ENCODE measurements at places on chromosomes 2 and 18.

DNA sequence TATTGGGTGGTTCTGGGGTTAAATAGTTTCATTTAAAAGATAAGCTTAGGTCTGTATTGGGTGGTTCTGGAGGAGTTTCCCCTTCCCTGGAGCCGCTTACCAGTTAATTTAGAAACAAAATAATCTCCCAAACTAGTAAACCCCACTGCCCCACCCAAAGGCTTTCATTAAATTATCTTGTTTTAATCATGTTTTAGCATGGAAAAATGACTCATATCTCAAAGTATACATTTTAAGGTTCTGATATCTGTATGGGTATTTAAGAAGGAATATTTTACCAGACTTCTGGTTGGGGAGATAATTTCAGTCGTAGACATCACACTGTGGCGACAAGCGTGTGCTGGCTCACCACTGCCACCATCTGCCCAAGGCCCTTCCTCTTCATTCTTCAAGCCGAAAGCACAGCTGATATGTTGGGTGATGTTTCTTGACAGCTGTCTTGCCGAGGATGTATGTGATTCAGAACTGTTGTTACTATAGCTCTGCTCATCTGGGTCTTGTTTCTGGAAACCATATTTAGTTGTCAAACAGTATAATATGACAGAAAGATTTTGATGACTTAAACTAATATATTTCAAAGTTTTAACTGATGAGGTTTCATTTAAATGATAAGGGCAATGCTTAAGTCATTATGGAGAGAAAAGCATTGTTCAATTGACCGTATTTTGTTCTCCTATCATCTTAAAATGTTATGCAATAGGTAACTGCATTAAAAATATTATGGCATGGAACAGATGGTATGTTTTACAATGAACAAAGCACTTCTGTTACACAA, 5.1 kb downstream of the FIGLA start:
- peak; percentile 26 for DNase-seq

GRCh38 chr2:197052356-197052755, 125.8 kb upstream of the PGAP1 start:
- no peak for DNase-seq

GRCh38 chr2:199463708-199464605, 6.2 kb upstream of the SATB2 start:
- DNase-seq: no peak

GRCh38 chr2:194686569-194686968, 970.5 kb upstream of the SLC39A10 start:
- no peak for DNase-seq

GRCh38 chr2:20456636-20457426, 10.0 kb downstream of the RHOB start:
- DNase-seq: no peak

GRCh38 chr18:41530970-41531369, 424.1 kb upstream of the PIK3C3 start:
- no peak for DNase-seq

DNA sequence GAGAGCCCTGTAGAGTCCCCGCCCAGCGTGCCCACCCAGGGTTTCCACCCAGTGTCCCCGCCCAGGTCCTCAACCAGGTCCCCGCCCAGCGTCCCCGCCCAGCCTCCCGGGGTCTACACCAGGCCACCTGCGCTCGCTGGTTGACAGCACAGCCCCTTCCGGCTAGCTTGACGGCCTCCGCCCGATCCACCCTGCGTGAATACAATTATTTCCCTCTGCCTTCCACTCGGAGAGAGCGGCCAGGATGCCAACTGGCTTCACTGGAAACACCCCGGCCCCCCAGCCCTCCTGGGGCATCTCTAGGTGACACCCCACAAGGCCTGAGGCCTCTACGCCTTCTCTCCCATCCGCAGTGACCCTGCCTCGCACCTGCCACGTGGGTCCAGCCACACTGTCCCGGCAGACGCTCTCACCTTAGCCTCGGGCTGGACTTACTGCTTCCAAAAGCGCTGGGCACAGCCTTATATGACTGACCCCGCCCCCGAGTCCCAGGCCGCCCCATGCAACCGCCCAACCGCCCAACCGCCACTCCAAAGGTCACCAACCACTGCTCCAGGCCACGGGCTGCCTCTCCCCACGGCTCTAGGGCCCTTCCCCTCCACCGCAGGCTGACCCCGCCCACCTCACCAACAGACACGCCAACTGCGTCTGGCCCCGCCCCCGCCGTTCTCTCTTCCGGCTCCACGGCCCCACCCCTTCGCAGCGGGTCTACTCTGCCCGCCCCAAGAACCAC, 188.1 kb downstream of the LAMA1 start:
- DNase-seq: no peak

DNA sequence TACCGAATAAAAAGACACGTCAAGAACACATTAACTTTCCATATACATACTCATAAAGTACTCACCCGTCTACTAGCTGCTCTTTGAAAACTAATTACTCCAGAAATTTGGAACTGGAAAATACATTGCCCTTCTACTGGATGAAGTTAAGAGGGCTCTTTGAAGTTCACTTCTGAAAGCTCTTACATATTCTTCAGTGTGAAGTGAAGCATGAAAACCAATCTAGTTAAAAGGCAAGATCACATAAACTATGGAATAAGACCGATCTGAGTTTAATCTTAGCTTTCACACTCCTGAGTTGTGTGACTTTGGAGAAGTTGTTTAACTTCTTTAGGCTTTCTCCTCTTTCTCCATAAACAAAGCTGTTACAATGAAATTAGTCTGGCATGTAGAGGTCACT, 38.5 kb downstream of the REV1 start:
- DNase-seq: no peak

DNA sequence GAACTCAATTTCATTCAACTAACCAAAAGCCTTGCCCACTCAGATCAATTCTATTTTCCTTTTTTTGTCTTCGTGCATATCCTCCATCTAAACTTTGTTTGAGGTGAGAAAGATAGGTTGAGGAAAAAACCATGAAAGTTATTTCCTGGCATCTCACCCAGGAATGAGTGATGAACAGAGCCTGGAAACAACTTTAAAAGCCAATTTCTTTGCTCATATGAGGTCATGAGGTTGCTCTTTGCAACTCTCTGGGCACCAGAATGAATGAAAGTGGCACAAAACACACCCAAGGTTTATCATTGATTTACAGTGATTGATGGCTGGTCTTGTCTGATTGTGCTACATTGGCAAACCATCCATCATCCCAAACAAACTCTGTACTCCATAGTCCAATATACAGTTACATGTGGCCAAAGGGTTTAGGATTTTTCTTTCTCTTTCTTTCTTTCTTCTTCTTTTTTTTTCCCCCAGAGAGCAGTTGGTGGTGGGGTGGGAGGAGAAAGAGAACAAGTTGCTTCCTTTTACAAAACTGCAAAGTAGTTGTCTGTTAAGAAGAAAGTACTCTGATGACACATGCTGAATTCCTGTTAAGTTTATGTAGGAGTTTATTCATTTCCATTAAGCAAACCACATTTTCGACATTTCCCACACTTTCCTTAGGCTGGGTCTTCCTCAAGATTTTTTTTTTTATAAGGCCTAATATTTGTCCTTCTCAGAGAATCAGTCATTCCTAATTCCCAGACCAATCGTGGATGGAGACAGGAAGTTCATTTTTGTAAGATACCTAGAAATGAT, 575.9 kb upstream of the ZEB2 start:
- DNase-seq: no peak

GRCh38 chr18:58552896-58553295, 76.0 kb downstream of the ALPK2 start:
- DNase-seq: no peak

GRCh38 chr2:100984892-100985307, 17.2 kb upstream of the RPL31 start:
- peak; percentile 75 for DNase-seq

GRCh38 chr2:68743531-68743930, 8.9 kb downstream of the ARHGAP25 start:
- no peak for DNase-seq

GRCh38 chr2:10355471-10356438, 53.1 kb downstream of the HPCAL1 start:
- no peak for DNase-seq

DNA sequence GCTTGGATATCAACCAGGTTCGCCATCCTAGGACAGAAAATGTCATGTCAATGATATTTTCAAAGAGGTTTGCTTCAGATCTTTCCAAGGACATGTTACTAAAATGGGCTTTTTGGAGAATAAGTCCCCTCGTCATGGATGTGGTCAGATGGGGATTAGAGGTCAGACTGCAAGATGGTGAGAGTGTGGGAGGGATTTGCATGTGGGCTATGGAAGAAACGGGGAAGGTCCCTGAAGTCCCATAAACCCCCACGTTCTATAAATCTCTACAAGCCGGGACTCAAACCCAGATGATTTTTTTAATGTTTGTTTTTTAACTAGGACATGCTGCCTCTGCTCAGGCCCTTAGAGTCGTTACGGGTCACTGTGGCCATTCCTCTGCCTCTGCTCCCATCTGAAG, 37.7 kb upstream of the IGFBP5 start:
- no peak for DNase-seq

DNA sequence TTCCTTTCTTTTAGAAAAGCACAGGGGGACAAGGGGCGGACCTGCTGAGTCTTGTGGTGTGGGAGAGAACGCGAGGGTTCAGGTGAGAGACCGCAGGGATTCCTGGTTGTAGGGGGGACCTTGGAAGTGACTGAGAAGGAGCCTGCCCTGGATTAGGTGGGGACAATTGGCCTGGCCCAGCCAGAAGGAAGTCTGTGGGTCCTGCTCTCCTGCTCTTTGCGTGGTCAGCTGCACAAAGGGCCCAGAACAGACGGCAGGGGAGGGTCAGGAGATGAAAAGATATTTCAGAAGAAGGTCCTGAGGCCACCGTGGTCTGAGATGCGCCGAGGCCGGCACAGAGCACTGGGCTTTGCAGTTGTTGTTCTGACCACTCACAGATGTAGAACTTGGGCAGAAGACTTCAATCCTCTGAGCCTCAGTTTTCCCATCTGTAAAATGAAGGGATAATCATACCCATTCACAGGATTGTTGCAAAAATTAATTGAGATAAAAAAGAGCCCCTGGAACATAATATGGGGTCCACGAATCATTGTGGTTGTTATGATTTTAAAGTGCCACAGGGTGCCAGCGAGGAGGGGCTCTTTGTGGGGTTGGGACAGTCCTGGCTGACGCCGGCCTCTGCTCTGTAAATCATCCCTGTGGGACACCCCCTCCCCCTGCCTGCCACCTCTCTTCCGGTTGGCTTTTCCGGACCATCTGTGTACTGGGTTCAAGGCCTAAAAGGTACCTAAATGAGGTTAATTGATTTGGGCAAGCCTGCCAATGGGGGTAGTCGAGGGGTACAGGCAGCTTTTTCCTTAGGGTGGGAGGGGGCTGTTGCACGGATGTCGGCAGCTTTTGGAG, 1.8 kb downstream of the LPIN1 start:
- DNase-seq: no peak

DNA sequence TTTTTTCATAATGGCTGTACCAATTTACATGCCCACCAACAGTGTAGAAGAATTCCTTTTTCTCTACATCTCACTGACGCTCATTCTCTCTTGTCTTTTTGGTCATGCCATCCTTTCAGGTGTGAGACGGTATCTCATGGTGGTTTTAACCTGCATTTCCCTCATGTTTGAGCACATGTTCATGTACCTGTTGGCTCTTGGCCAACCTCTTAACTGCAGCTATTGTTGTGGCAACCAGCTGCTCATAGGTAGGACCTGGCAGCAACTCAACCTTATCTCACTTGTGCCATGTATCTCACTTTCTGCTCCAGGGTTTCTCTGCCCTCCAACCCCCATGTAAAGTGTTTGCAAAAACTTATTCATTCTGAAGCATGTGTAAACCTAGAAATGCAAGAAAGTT, 167.5 kb downstream of the UPP2 start:
- DNase-seq: no peak

DNA sequence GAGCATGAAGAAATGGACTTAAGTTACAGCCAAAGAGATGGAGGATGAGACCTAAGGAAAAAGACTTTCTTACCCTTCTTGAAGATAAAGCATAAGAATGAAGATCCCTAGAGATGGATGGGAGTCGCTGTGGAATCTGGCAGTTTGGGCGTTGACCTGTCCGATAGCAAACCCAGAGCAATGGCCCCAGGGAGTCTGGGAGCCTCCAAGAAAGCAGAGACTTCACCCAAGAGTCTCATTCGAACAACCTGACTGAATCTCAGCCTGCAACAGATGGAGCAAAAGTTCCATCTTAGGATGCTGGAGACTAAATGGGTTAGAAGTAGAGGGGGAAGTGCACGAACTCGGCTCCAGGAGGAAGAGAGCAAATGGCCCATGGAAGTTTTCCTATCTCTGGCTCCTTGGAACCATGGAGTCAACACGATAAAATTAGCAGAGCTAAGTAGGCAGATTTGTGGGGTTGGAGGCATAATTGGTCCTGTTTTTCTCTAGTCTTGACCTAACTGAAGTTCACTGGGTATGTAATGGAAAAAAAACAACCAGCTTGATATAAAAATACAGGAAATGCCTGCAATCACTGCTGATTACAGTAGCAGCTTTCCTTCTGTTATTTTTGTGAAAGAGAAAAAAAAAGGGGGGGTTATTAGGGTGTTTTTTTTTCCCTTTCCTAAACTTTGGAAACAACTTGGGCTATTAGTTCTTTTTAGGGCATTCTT, 178.4 kb upstream of the EPAS1 start:
- DNase-seq: no peak

- DNase-seq: no peak
These were observed 41.6 kb upstream of the GORASP2 start for GRCh38 chr2:170887496-170887895.

DNA sequence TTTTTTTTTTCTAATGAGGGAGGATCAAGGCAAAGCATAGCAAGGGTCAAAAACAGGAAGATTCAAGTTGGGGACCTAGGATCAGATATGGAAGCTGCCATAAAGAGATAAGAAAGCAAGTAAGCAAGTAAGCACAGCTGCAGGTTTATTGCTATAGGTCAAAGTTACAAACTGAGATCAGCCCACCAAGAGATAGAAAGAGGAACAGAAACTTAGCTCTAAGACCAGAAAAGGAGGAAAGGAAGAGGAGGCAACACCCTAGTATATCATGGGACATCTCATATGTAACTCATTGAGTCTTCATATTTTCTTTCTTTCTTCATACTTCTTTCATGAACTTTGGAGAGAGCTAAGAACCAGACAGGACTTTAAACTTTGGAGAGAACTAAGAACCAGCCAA, 295.9 kb upstream of the CRIM1 start:
- DNase-seq: no peak

GRCh38 chr2:195150819-195151218, 506.2 kb upstream of the SLC39A10 start:
- no peak for DNase-seq

DNA sequence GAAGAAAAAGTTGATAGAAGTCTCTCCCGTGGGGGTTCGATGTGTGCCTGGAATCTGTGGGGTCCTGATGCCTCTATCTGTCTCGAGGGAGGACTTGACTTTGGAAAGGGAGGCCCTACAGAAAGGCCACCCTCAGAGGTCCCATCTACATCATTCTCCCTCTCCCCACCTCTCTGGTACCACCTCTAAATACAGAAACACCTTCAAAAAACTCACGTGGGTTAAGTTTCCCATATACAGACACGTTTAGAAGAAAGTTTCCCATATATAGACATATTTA, 5.3 kb upstream of the TMEM37 start:
- no peak for DNase-seq

Measured in activated CD4-positive, alpha-beta T cell treated with anti-CD3 and anti-CD28 coated beads, Interleukin-2, amount 50 U/mL, for 4 hours (primary cell).